Esophagus muscularis mucosa (tissue), 4 donors: ENCODE measurements at places on chromosomes 2 and 18. TPM values are rescaled to one million over a fixed set of nuclear protein-coding genes. Genes with fewer than 3 reads are reported as not detected.

DNA sequence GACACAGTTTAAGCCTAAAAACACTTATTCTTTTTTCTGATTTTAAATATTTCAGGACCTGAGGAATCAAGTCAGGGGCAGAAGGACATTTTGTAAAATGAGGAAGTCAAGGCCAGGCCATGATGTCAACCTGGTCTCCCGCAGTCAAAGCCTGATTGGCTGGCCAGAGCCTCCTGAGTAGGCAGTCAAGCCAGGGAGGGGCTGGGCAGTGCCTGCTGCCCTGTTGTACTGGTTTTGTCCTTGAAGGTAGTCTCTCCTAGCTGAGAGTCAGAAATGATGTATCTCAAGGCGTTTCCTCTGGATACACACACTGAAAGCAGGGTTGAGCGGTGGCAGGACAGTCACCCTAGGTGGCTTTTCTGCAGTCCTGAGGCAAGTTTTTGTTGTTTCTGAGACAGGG lies 19.8 kb downstream of the CCT7 start:
- DNase-seq, result no peak

RAB27B gene
- total RNA-seq, result 0.34 TPM

ADI1 gene
- total RNA-seq, result 94.9 TPM

DNA sequence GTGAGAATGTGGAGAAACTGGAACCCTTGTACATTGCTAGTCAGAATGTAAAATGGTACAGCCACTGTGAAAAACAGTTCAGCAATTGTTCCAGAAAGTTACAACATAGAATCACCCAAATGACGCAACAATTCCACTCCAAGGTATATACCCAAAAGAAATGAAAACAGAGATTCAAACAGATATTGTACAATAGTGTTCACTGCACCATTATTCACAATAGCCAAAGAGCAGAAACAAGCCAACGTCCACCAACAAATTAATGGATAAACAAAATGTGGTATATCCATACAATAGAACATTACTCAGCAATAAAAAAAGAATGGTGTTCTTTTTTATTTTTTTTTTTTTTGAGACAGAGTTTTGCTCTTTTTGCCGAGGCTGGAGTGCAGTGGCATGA lies 10.9 kb downstream of the CLASP1 start:
- DNase-seq, result no peak
